ENCODE measurements at places on chromosomes 1 and 21.

GRCh38 chr1:82843876-82844275 lies 1043.1 kb downstream of the ADGRL2 start:
- no peak for DNase-seq

DNA sequence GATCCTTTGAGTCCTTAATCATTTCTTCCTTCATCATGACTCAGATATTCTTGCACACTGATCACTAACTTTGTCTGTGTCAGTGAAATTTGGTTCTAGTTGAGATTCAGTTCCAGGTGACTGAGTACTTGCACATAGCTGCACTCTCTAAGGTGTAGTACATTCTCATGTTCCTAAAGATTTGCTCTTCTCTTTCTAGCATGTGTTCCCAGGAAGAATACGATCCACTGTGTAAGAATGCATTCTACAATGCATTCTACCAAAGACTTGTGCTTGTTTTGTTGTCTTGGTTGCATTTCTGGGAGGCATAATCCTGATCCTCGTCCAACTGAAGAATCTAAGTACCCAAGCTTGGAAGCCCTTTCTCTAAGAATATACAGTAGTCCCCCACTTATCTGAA lies 104.3 kb upstream of the CDC42BPA start:
- no peak for DNase-seq

- no peak for DNase-seq
These were observed 1.8 kb downstream of the ROR1 start for GRCh38 chr1:63775418-63776127.

DNA sequence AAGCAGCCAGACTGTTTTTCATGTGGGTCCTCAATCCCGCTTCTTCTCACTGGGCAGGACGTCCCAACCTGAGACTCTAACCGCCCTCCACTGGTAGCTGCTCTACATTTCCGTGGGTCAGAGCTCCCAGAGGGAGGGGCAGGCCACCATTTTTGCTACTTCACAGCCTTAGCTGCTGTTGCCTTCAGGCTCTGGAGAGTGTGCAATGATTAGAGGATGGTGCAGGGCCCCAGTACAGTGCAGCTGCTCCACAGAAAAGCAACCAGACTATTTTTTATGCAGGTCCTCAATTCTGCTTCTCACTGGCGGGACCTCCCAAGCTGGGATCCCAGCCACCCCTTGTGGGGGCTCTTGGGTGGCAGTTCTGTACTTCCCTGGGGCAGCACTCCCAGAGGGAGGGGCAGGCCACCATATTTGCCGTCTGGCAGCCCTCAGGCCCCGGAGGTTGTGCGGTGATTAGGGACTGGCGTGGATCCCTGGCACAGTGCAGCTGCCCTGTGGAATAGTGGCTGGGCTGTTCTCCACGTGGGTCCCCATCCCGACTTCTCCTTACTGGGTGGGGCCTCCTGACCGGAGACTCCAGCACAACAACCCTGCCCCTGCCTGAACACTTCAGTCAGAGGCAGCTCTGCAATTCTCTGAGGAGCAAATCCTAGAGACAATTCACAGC lies 647.6 kb upstream of the PKN2 start:
- no peak for DNase-seq

- DNase-seq, result no peak
These were observed 1383.1 kb upstream of the ADGRL2 start for GRCh38 chr1:80417671-80418070.

DNA sequence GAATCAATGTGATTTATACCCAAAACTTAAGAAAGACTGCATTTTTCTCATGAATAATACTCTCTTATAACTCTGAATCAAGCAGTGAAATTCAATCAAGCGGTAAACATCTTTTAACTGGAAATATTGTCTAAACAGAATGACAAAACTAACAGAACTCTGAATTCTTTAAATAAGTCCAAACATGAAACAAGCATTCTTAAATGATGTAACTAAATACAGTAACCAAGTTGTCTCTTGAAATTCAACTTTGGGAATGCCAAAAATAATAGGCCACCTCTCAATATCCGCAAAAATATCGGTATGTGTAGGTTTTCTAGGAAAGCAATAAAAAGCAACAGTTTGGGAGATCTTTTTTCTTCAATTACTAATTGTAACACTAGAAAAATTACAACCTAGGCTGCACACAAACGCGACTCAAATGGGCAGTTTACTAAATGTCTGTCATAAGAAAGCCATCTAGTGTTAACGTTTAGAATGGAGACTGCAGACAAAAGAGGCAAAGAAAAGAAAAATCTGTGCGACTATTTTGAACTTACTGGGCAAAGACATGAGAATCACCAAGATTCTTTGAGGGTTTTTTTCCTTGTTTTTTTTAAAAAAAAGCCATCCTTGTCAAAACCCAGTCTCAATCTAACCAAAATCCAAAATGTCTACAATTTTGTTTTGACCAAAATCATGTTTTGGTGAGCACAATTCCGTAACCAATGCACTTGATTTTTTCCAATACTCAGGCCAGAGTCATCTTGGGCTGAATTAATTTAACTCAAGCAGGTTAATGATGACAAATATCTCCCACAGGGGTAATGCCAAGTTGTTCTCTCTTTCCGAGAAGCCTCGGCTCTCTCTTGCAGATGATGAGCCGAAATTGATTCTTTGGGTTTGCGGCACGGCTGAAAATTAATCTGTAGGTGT lies 1.3 kb downstream of the SIPA1L2 start:
- DNase-seq, result peak; percentile 18

DNA sequence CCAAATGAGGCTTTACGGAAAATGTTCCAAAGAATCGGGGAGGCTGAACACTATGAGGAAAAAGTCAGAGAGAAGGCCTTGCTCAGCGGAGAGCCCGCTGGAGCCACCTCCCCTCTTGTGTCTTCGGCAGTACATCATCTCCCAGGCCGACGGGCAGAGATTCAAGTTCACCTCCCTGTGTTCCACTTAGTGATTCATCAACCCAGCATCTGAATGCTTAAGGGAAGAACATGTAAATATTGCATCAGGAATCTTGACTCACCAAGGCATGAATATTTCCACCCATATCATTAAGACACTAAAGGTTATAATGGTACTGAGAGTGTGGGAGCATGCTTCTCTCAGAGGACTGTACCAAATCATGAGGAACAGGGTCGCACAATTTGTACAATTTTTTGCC lies 172.5 kb downstream of the ST6GALNAC5 start:
- no peak for DNase-seq

DNA sequence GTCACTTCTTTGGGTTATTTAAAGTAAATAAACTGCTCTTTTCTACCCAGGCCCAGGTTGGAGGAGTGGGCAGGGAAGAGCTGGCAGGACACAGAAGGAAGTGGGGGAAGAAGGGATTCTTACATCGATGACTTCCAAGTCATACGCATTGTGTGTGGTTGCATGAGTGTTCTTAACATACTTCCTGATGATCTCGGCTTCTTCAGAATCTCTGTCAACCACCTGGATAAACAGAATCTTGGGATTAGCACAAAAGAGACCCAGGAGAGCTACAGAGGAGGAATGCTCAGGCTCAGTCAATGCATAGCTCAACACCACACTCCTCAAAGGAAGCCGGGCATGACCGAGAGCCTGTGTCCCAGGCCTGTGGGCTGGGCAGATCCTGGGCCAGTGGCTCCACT lies 42.1 kb downstream of the PARP1 start:
- DNase-seq, result no peak

Data from NCI-H526 (cell line).